T-helper 2 cell (primary cell): ENCODE measurements at places on chromosomes 2 and 18.
A peak's percentile ranks its signal among the peaks of the same experiment; 100 is the strongest.

DNA sequence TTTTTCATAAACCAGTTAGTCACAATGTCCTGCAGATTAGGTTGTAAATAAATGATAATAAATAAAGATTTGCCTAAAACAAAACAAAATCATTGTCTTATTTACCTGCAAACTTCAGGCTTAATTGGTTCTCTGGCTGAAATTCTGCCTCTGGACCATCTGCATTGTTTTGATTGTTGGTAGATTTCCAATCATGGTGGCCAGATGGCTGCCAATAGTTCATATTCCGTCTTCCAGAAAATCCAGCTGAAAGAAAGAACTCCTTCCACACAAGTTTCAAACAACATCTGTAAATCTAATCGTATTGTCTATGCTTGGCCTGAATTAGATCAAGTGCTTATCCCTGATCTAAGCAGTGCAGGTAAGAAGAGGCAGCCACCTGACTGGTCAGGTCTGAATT, 771.1 kb upstream of the ZEB2 start:
- DNase-seq = no peak

- no peak for DNase-seq
These were observed 78.0 kb downstream of the UPP2 start for GRCh38 chr2:158179660-158180059.

DNA sequence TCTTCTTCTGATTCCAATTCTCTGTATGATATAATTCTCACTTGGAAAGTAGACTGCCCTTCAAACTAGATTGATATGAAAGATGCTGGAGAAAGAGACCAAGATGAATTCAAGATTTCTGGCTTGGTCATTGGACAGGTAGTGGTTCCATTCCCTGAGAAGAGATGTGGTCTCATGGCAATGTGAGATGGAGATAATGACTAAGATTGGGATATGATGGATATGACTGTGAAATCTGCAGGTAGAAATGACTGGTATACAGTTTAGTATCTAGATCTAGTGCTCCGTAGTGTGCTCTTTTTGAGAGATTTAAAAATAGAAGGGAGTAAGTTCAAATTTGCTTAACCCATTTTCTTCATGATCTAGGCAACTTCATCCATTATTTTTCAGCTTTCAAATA, 425.4 kb upstream of the TRIB2 start:
- DNase-seq = peak; percentile 80

- no peak for DNase-seq
These were observed 36.6 kb downstream of the SLC14A1 start for GRCh38 chr18:45760462-45761036.

DNA sequence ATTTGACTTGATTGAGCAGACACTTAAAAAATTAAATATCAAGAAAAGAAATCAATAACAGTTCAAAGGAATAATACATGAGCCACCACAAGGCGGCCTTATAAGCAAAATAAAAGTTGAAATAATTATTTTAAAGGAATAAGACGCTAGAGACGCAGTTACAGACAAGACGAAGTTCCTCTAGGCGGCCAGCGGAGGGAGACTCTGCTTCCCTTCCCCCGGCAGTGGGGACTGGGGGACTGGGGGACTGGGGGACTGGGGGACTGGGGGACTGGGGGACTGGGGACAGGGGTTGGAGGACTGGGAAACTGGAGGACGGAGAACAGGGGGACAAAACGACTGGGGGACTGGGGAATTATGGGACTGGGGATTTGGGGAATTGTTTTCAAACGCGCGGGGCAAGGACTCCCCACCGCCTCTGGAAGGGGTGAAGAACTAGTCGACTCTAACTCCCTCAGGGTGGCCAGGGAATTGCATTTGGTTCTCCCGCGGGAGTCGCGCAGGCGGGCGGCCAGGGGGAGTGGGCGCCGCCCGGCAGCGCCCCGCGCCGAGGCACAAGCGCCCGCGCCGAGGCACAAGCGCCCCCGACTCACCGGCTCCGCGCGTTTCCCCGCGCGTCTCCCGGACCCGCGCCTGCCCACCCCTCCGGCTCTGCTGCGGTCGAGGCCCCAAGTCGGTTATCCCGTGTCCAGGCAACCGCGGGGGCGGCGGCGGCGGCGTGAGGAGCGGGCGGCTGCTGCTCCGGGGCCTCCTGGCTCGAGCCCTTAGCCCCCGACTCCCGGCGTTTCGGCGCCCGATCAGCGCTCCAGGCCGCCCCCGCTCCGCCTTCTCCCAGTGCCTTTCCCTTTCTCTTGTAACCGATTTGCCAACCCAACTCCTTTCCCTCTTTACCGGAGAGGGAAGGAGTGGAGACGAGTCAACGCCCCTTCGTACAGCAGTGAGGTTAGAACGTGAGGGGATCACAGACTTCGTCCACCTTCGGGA, at the start of gene CCDC178:
CCDC178 (minus strand) TSS at position 662 of the 984 bp plus-strand sequence. CDS start 28,633 bp downstream, outside the sequence.
- DNase-seq = peak; percentile 1
